Left lung (tissue), 14 donors: ENCODE measurements at places on chromosomes 16 and 17. TPM values are rescaled to one million over a fixed set of nuclear protein-coding genes. Genes with fewer than 3 reads are reported as not detected.

DNA sequence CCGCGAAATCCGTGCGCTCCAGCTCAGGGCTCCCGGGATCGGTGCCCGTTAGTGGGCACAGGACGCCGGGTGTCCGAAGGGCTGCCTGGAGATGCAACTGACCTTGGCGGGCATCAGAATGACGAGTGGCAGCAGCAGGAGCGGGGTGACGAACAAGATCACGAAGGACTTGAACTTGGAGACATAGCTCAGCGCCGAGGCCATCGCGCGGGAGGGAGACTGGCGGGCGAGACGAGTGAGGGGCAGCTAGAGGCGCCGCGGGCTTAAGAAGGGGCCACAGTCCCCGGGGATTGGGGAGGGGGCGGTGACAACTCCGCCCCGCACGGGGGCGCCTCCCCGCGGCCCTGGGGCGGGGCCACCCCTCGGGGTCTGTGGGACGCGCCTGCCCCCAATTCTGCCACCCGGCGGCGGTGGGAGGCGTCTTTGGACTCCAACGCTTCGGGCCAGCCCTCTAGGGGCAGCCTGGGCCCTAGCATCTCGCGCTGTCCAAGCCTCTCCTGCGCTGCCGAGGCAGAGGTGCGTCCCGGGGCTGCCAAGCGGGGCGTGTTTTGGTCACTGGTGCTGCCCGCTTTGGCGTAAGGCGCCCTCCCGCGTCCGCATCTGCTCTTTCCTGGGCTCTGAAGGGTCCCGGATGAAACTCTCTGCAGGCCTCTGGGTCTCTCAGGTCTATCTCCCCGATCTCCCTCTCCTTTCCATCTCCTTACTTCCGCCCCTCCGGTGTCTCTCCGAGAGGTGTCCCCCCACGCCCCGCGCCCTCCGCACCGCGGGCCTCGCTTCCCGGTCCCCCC is at the start of gene SLC13A5:
Gene SLC13A5 (minus strand): TSS at position 240 of the 788 bp plus-strand sequence. CDS start 36 bp downstream, at position 204.
- no peak within 1 kb of the TSS for H3K27ac ChIP-seq
- H3K27me3 ChIP-seq, result peaks cover 82% of the 10 kb centered on the region
- peak within 1 kb of the TSS; percentile 11 for H3K4me3 ChIP-seq
- DNase-seq, result peak; percentile 26
- H3K36me3 ChIP-seq, result no peaks in the 10 kb centered on the region
- peaks cover 16% of the 10 kb centered on the region for H3K4me1 ChIP-seq

GPS2 gene
- total RNA-seq, result 54.9 TPM

GINS2 gene
- 8.5 TPM for total RNA-seq

DNAI2 gene
- 2.9 TPM for total RNA-seq

- H3K27me3 ChIP-seq, result no peaks in the 10 kb centered on the region
- DNase-seq, result peak; percentile 85
- peak overlapping the region; percentile 81 for H3K4me3 ChIP-seq
- no peaks in the 10 kb centered on the region for H3K36me3 ChIP-seq
Observed at GRCh38 chr16:2155977-2156848, 631 bp downstream of the TRAF7 start.

AANAT gene
- total RNA-seq, result not detected

DNA sequence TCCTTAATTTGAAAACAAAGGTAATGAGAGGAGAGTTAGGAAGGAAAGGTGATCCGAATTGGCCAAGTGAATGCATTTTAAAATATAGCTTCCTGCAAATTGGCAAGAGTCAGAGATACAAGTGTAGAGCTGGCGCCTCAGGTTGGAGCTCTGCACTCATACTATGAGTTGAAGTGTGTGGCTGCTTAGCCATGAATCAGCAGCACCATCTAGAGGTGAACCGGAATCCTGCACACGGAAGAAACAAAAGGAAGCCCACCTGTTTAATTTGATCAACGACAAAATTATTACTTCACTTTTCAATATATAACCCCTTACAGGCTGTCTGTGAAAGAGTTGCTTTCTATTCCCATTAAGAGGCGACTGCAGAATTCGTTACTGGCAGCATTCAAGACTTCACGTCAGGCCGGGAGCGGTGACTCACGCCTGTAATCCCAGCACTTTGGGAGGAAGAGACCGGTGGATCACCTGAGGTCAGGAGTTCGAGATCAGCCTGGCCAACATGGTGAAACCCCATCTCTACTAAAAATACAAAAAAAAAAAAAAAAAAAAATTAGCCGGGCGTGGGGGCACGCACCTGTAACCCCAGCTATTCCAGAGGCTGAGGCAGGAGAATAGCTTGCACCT is 1253.7 kb upstream of the CDH8 start:
- H3K27ac ChIP-seq, result no peak overlapping the region
- H3K4me3 ChIP-seq, result no peak overlapping the region
- peak; percentile 63 for DNase-seq
- H3K36me3 ChIP-seq, result no peaks in the 10 kb centered on the region

GRCh38 chr17:19805006-19805405 is 56.9 kb upstream of the ALDH3A1 start:
- H3K36me3 ChIP-seq, result no peaks in the 10 kb centered on the region
- no peak overlapping the region for H3K4me3 ChIP-seq
- no peak for DNase-seq
- H3K27ac ChIP-seq, result no peak overlapping the region

WBP2 gene
- 132 TPM for total RNA-seq

MT4 gene
- not detected for total RNA-seq
